ENCODE measurements at places on chromosomes 7 and 10.

GRCh38 chr7:77407906-77408305 is 8.2 kb downstream of the GSAP start:
- no peaks in the 10 kb centered on the region for H3K36me3 ChIP-seq
- no peak overlapping the region for H3K27ac ChIP-seq
- no peak overlapping the region for H3K4me3 ChIP-seq
- ATAC-seq = no peak
- no peaks in the 10 kb centered on the region for H3K27me3 ChIP-seq

DNA sequence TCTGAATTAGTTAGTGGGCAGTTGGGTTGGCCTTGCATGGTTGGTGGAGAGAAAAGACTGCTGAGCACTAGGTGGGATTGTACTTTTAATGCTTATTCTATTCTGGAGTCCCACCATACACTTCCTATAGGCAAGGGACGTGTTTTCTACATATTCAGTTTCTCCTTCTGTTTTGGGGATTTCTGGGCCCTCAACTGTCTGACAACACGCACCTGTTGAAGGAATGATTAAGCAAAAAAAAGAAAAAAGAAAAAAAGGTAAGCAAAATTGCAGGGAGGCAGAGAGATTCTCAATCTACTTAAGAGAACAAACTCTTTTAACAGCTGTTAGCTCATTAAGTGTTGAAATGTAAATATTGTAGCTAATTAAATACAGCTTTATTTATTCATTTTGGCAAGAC is 541.3 kb downstream of the CALN1 start:
- no peak for ATAC-seq
- H3K27ac ChIP-seq = no peak overlapping the region
- no peak overlapping the region for H3K4me3 ChIP-seq
- H3K27me3 ChIP-seq = no peaks in the 10 kb centered on the region

DNA sequence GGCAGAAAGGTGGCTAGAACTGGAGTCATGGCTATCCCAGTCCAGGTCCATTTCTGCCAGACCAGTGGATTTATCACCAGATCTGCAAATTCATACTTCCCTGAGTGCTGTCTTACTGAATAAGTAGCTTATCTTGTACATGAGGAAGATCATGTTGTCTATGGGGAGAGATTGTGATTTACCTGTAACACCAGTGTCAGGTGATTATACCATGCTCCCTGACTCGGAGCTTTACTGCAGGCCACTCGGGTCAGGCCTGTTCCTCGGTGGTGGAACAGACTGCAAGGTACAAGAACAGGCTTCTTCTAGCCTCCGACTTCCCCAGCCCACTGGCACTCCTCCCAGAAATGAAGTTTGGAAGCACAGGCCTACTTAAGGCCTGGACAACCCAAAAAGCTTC is 42.6 kb upstream of the DLG5 start:
- peaks cover 10% of the 10 kb centered on the region for H3K36me3 ChIP-seq
- peaks cover 7% of the 10 kb centered on the region for H3K27me3 ChIP-seq
- H3K4me3 ChIP-seq = no peak overlapping the region
- no peak for ATAC-seq
- no peaks in the 10 kb centered on the region for H3K4me1 ChIP-seq
- no peak overlapping the region for H3K27ac ChIP-seq

GRCh38 chr7:437329-438251 is 82.1 kb downstream of the PDGFA start:
- no peak for ATAC-seq
- H3K4me3 ChIP-seq = no peak overlapping the region
- no peaks in the 10 kb centered on the region for H3K4me1 ChIP-seq
- no peaks in the 10 kb centered on the region for H3K36me3 ChIP-seq
- H3K27me3 ChIP-seq = no peaks in the 10 kb centered on the region

- H3K36me3 ChIP-seq = peaks cover 78% of the 10 kb centered on the region
- H3K4me3 ChIP-seq = no peak overlapping the region
- ATAC-seq = peak; percentile 28
- peaks cover 31% of the 10 kb centered on the region for H3K4me1 ChIP-seq
- H3K27ac ChIP-seq = no peak overlapping the region
- no peaks in the 10 kb centered on the region for H3K27me3 ChIP-seq
Measured at GRCh38 chr7:24869572-24869971, 110.4 kb downstream of the OSBPL3 start.

DNA sequence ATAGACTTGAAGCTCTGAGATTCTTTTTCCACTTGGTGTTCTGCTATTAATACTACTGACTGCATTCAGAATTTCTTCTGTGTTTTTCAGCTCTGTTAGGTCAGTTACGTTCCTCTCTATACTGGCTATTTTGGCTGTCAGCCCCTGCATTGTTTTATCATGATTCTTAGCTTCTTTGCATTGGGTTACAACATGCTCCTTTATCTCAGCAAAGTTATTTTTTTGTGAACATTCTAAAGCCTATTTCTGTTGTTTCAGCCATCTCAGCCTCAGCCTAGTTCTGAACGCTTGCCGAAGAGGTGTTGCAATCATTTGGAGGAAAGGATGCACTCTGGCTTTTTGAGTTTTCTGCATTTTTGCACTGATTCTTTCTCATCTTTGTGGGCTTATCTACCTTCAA is 201.5 kb upstream of the GNAI1 start:
- no peaks in the 10 kb centered on the region for H3K36me3 ChIP-seq
- H3K27ac ChIP-seq = no peak overlapping the region
- no peak overlapping the region for H3K4me3 ChIP-seq
- no peaks in the 10 kb centered on the region for H3K27me3 ChIP-seq
- no peaks in the 10 kb centered on the region for H3K4me1 ChIP-seq

- peak; percentile 18 for ATAC-seq
- peaks cover 100% of the 10 kb centered on the region for H3K36me3 ChIP-seq
- peak overlapping the region; percentile 85 for H3K27ac ChIP-seq
Measured at GRCh38 chr10:62076891-62077290, 175.4 kb downstream of the ARID5B start.

GRCh38 chr10:109889867-109890266 is 33.4 kb downstream of the XPNPEP1 start:
- peaks cover 46% of the 10 kb centered on the region for H3K4me1 ChIP-seq
- peak; percentile 67 for ATAC-seq
- H3K36me3 ChIP-seq = peaks cover 88% of the 10 kb centered on the region
- peak overlapping the region; percentile 27 for H3K4me3 ChIP-seq
- no peaks in the 10 kb centered on the region for H3K27me3 ChIP-seq

DNA sequence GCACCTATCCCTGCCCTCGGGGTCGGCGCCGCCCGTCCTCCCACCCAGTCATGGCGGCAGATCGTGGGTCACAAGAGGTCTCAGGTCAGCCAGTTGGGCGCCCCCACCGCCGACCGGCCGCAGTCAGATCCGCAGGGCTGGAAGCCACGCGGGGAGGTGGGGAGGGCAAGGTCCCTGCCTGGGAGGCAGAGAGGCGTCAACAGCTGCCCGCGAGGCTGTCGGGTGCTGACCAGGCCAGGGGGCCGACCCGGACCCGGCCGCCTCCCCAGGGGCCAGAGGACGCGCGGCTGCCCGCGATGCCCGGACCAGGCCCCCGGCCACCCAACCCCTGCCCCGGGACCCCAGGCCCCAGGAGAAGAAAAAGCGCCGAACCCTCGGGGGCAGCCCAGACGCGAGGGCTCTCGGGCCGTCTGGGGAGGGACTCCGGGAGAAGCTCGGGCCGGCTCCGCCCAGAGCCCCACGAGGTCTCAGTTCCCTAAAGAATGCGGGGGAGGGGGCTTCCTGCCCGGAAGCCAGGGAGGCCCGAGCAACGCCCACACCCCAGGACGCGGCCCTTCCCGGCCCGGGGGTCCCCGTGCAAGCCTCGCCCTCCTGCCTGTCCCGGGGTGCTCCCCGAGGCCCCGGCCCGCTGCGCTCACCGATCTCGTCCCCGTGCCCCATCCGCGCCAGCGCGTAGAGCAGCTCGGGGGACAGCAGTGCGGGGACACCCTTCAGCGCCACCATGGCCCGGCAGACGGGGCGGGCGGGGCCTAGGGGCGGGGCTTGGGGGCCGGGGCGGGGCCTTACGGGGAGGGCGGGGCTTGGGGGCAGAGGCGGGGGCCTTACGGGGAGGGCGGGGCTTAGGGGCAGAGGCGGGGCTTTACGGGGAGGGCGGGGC is at the start of gene FUOM:
Gene FUOM (minus strand): TSS at position 735 of the 877 bp plus-strand sequence. CDS start 12 bp downstream, at position 723.
- peak; percentile 87 for ATAC-seq
- H3K27ac ChIP-seq = no peak within 1 kb of the TSS
- peaks cover 6% of the 10 kb centered on the region for H3K4me1 ChIP-seq
- H3K36me3 ChIP-seq = peaks cover 10% of the 10 kb centered on the region
- no peaks in the 10 kb centered on the region for H3K27me3 ChIP-seq

GRCh38 chr10:43371418-43371817 is at the start of gene FXYD4:
Gene FXYD4 (plus strand): TSS chr10:43371636. CDS start chr10:43373747, 2,111 bp downstream.
- H3K4me3 ChIP-seq = no peak within 1 kb of the TSS
- H3K27ac ChIP-seq = no peak within 1 kb of the TSS
- H3K36me3 ChIP-seq = no peaks in the 10 kb centered on the region
- ATAC-seq = no peak
- peaks cover 8% of the 10 kb centered on the region for H3K4me1 ChIP-seq

GRCh38 chr7:118492466-118492865 is 268.0 kb downstream of the ANKRD7 start:
- H3K27me3 ChIP-seq = no peaks in the 10 kb centered on the region
- no peak for ATAC-seq
- no peaks in the 10 kb centered on the region for H3K36me3 ChIP-seq
- no peak overlapping the region for H3K27ac ChIP-seq

DNA sequence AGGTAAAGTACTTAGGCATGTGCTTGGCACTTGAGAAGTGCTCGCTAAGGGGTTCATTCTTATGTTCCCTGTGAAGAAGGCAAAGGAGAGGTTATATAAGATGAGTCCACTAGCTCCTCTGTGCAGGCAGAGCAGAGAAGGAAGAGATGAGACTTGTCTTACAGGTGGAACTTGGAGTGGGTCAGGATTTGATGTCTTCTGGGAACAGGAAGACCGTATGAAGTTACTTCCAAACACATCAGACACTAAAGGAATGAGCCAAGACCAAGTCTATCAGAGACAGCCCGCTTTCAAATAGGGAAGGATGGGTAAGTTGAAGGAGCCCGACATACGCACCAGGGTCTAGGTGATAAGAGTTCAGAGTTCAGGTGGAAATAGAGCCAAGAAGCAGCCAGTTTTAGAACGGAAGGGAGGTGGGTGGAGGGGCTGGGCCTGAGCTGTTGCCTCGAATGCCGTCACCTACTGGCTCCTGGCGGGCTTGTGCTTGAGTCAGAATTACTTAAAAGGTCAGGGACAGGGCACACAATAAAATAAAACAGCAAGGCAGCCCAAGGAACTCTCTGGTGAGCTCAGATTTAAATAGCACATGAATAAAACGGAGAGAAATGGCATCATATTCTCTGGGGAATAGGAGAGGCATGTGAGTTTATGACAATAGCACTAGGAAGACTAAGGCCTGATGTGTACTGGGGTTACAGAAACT is 56.1 kb upstream of the GRB10 start:
- peaks cover 24% of the 10 kb centered on the region for H3K27me3 ChIP-seq
- no peak overlapping the region for H3K27ac ChIP-seq
- peak; percentile 44 for ATAC-seq
- H3K4me3 ChIP-seq = no peak overlapping the region
- H3K36me3 ChIP-seq = no peaks in the 10 kb centered on the region
- peaks cover 4% of the 10 kb centered on the region for H3K4me1 ChIP-seq

DNA sequence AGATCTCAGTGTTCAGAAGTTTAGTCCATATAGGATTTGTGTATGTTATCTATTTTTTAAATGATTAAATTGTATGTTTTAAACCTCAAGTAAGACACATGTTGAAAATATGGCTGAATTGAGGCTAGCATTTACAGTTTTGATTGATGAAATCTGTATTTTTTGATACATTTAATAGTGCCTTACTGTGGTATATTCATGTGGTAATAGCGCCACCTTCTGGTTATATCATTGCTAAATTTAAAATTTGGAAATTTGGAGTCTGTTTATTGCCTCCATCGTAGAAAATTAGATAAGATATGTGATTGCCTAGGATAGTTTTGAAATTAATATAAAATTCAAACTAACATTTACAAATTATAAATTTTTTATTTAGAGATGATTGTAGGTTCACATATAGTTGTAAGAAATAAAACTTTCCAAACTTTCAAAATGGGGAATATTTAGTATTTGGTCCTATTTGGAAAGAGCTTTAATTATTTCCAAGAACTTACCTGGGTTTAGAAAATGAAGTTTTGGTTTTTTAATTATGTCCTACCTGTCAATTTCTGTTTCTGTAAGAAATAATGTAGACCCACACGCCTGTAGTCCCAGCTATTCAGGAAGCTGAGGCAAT is 19.1 kb upstream of the ARMS2 start:
- no peak for ATAC-seq
- H3K4me1 ChIP-seq = no peaks in the 10 kb centered on the region
- no peaks in the 10 kb centered on the region for H3K27me3 ChIP-seq
- H3K36me3 ChIP-seq = peaks cover 11% of the 10 kb centered on the region
- H3K4me3 ChIP-seq = no peak overlapping the region

DNA sequence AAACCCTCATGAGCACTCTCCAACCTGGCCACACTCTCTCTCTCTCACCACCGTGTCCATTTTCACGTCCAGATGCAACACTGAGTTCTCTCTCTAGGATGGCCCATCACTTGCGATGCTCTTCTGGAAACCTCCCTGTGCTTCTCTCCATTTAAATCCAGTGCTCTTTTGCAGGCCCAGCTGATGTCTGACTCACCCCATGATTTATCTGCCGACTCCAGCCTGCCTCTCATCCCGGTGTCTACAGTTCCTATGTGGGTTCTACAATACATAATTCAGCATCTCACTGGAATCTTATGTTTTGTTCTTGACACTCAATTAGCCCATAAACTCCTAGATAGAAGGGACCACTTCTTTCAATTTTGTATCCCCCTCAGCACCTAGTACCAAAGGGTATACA is 5.0 kb downstream of the TPK1 start:
- H3K4me1 ChIP-seq = peaks cover 28% of the 10 kb centered on the region
- H3K36me3 ChIP-seq = peaks cover 5% of the 10 kb centered on the region
- peak overlapping the region; percentile 16 for H3K27ac ChIP-seq
- peak overlapping the region; percentile 19 for H3K4me3 ChIP-seq

GRCh38 chr10:104190695-104191094 is 41.5 kb downstream of the CFAP43 start:
- ATAC-seq = no peak
- H3K4me3 ChIP-seq = no peak overlapping the region
- peaks cover 20% of the 10 kb centered on the region for H3K27me3 ChIP-seq
- no peak overlapping the region for H3K27ac ChIP-seq

GRCh38 chr10:34010891-34011290 is 676.4 kb upstream of the NRP1 start:
- no peaks in the 10 kb centered on the region for H3K36me3 ChIP-seq
- H3K4me3 ChIP-seq = no peak overlapping the region
- H3K27ac ChIP-seq = no peak overlapping the region
- H3K27me3 ChIP-seq = peaks cover 18% of the 10 kb centered on the region
- H3K4me1 ChIP-seq = no peaks in the 10 kb centered on the region
- ATAC-seq = no peak

DNA sequence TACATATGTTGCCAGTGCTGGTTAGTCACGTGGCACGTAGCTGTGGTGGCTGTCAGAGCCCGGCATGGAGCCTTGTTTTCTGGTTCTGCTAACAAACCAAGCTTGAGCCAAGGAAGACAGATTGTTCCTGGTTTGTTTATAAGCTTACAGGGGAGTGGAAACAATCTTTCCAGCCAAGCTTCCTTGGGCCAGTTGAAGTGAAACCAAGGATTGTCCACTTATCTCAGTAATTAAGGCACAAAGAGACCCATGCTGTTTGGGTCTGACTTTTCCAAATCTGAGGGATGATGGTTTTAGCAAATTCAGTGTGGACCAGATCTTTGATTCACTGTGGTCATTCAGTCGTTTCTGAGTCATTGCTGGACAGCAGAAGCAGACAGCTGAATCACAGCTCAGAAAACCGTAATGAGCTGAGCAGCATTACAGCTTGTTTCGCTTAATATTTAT is 297.3 kb upstream of the COBL start:
- H3K27me3 ChIP-seq = no peaks in the 10 kb centered on the region
- H3K4me1 ChIP-seq = no peaks in the 10 kb centered on the region
- no peak for ATAC-seq
- H3K4me3 ChIP-seq = no peak overlapping the region

Measured in activated T-helper 17 cell treated with anti-CD3 and anti-CD28 coated beads, Interleukin-2, amount 50 U/mL, for 72 hours (primary cell).